ENCODE measurements at places on chromosomes 5 and 9.

- no peak for DNase-seq
Measured at GRCh38 chr9:70036641-70037040, 7.0 kb upstream of the MAMDC2 start.

DNA sequence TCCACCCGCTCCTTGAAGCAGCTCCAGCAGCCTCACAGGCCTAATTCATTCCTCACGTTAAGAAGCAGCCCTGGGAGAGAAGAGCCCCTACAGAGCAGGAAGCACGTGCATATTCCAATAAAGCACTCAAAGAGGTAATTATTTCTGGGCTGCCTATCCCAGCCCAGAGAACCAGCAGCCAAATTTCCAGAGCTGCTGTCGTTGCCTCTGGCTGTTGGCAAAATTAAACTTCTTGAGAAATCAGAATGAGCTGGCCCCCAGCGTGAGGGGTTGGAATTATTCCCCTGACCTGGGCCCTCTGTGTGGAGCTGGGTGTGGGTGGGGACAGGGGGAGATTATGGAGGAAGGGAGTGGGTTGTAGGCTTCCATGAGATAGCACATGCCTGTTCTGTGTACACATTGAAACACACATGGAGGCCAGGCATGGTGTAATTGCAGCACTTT is 86.8 kb upstream of the HSPA9 start:
- DNase-seq: no peak

DNA sequence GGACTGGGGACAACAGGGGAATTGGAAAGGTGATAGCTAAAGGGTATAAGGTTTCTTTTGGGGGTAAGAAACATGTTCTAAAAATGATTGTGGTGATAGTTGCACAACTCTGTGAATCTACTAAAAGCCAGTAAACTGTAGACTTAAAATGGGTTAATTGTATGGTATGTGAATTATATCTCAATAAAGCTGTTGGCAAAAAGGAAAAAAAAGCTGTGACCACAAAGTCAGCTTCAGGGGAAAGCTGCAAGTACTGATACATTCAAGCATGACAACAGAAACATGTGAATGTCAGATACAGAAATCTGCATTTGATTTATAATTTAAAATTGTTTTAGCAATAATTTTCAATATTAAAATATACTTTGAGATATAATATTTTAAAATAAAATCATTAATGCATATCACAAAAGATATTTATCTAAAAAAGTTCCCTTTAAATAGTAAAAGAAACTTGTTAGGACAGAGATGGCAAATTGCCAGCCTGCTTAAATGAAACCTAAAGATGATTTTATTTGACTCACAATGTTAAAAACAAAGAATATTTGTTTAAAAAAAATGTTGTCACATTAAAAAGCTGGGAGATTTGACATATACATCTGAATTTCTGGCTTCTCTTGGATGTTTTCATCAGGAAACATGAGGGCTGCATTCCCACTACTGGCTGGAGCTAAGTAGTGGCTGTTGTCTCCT is 66.0 kb downstream of the TBCA start:
- no peak for DNase-seq

DNA sequence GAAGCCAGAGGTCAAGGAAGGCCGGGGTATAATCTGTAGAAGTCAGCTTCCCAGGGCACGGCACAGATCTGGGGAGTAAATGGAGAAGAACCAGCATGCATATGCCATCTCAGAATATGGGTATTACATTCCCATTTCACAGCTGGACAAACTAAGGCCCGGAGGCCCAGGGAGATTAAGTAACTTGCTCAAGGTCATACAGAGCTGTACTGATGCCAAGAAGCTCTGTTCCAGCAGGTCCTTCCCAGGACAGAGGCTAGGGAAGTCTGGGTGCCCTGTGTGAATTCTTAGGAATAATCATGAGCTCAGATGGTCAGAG is 19.2 kb downstream of the COL27A1 start:
- no peak for DNase-seq

DNA sequence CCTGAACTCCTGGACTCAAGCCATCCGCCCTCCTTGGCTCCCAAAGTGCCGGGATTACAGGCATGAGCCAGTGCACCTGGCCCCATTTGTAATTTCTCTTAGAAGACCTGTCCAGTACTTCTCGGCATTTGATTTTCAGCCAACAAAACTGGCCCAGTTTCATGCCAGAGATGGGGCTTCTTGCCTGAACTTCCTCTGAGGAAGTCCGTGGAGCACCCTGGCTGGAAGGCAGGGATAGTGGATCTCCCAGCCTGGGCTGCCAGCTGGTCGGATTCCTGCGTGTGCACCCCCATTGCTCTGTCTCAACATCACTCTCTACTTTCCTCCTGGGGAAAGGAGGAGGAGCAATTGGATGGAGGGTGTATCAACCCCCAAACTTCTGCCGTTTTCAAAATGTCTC is 39.0 kb downstream of the FAM78A start:
- DNase-seq: no peak

DNA sequence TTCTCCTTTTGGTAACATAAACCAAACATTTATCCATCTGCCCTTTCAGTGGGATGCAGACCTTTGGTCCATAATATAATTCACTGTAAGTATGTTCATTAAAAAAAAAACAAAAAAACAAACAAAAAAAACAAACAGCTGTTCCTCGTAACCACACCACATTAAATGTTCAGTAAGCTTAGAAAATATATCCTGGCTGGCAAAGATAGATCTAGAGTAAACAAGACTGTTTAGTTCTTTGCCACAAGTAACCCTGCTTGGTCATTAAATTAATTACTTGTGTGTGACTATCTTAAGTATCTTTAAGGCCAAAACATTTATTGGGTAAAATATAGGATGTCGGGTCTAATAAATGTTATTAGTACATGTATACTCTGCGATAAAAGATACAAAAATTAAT is 1717.1 kb downstream of the EFNA5 start:
- DNase-seq: peak; percentile 22

DNA sequence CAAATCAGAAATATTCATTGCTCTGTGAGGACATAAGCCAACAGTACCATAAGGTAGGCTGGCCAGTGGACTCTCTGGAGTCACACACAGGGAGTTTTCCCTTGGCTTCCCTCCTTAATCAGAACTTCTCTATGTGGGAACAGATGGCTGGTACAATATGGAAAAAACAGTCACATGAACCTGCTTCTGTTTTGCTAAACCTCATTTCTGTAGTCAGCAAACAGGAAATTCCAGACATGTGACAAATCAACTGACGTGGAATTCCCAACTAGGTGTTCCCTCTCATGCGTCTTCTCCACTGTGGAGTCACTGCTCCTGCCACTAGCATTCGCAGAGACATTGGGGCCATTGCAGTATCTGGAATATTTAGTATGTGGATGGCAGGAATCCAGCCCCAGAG is 617.6 kb downstream of the KIF4B start:
- peak; percentile 32 for DNase-seq

- no peak for DNase-seq
Measured at GRCh38 chr5:176396330-176396729, 7.8 kb downstream of the HIGD2A start.

DNA sequence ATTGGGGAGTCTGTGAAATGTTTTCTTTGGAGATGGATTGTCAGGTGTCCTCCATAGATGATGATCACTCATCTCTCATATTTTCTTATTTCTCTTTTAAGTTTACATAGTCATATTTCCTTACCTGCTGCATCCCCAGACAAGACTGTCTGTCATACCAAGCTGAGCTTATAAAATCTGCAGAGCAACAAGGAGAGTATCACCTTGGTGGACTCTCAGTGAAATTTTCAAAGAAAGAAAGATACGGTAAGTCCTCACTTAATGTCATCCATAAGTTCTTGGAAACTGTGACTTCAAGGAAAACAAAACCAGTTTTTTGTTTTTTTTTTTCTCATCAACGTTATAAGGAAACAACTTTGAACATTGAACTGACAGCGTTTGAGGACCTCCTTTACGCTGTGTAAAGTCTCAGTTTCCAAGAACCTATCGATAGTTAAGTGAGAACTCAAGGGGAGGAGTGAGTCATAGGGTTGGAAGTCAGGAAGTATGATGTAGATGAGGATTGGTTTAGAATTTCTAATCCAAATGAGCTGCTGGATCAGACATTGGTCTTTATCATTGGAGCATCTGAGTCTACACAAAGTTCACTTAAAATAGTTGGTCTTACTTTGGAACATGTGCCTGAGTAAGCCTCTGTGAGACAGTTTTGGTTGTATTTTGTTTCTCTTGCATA is 45.5 kb downstream of the SPIN1 start:
- no peak for DNase-seq

DNA sequence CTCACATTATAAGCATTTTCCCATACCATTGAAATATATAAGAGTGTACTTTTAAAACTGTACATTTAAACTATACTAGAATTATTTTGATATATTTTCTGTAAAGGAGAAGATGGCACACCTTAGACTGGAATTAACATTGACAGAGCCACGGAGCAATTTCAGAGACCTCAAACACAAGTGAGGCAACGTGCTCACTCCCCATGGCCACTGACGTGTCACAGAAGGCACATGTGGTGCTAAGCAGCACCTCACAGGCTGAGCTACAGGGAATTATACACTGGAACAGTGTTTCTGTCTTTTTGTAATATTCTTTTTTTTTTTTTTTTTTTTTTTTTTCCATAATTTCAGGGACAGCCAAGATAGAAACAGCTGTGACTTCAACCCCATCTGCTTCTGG is 66.5 kb downstream of the NUP214 start:
- no peak for DNase-seq

DNA sequence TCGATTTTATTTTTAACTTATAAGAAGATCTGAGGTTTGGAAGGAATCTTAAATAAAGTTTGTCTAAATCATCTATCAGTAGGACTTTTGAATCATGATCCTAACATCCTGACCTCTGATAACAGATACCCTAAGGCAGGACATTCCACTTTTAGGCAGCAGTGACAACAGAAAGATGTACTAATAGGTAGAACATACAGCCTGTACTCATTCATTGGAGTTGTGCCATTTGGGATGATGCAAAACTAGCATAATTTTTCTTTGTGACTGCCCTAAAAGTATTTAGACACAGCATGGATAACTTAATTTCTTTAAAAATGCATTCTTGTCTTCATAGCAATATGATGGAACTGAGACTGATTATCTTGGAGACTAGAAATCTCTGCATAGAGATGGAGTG is 39.7 kb downstream of the CDC42SE2 start:
- DNase-seq: no peak

DNA sequence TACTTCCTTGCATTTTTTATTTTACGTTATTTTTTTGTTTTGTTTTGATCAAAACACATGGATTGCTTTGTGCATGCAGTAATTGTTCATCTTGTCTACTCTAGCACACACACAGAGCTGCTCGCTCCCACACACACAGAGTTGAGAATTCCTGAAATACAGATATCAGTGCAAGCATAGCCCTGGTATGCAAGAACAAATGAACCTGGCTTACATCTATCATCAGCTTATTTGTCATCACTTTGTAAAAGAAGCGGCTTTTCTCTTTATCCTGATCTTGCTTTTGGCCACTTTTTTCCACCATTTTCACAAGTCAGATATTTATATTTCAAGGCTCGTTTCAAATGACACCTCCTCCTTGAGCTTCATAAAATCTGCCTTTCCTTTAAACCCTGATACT is 1435.7 kb downstream of the MAT2B start:
- DNase-seq: no peak

DNA sequence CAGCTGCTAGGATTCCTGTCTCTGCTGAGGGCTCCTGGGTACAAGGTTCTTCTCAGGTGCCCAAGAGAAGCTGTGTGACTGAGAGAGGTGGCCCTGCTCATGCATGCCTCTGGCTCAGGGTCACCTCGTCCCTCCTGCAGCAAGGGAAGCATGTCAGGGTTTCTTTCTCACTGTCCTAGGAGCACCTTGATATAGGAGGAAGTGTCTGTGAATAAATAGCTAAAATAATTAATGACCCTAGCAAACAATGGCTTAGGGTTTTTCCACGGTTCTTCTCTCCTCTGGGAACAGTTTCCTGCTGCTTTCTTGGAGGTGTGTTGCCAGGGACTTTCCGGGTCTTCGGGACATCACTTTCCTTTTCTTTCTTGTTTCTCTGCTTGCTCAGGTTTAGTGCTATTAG is 87.2 kb downstream of the ARHGAP26 start:
- DNase-seq: no peak

DNA sequence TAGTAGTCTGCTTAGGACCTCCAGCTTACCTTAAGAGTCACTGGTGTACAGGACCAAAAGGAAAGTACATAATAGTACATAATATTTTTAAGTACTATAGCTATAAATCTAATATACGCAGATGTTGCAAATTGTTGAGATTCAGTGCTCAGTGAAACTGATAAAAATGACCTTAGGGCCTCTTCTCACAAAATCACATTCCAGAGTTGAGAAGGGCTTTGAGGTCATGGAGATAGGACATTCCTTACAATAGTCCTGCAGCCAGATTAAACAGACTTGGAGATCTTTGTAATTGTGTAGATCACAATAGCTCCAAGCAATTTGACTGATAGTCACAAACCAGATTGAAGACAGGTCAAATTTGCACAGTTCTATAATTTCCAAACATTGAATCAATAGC is 37.7 kb upstream of the PCSK1 start:
- DNase-seq: no peak

- no peak for DNase-seq
Measured at GRCh38 chr9:133153227-133154096, 10.3 kb downstream of the GBGT1 start.

DNA sequence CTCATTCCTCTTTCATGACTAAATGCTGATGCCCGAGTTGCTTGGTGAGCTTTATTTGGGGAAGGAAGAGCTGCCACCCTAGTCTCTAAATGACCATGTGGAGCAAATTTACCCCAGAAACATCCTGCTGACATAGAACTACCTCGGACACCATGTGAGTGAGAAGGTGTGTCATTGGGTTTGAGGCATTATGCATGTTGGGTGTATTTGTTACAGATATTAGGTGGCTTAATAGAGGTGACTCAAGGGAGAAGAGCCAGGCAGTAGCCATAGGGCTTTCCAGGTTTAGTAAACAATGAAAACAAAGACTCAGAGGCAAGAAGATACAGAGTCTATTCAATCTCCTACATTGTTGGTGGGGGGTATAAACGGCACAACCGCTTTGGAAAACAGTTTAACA is 581.5 kb downstream of the CCDC171 start:
- no peak for DNase-seq

Measured in NCI-H2171 (cell line).